T-helper 9 cell (primary cell): ENCODE measurements at places on chromosomes 4 and X.

- DNase-seq, result no peak
Measured at GRCh38 chr4:127783026-127783769, 1.1 kb downstream of the HSPA4L start.

DNA sequence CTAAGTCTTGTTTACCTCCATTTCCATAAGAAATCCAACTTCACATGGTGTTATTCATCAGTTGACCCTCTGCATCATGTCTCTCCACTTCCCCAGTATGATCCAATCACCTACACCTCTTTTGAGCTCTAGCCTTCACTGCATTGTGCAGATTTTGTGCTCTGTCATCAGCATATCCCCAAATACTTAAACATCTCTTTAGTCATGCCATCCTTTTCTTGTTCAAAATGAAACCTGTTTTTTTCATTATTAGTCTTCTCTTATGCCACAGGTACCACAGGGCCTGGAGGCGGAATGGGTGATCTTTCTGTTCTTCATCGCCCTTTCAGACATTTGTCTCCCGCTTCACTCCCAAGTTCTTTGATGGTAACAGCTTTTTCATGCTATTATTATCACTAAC is 382.7 kb upstream of the GALNTL6 start:
- DNase-seq, result no peak

DNA sequence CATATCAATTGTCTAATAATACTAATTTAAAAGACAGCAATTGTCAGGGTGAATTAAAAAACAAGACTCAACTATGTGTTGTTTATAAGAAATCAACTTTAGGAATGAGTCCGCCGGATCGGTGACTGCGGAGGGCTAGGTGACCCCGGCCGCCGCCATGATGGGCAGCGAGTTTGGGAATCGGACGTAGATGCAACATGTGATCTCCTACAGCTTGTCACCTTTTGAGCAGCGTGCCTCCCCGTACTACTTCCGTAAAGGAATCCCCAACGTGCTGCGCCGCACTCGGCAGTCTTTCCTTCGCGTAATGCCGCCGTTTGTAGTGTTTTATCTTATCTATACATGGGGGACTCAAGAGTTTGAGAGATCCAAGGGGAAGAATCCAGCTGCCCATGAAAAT is 742.5 kb upstream of the PABPC4L start:
- no peak for DNase-seq

DNA sequence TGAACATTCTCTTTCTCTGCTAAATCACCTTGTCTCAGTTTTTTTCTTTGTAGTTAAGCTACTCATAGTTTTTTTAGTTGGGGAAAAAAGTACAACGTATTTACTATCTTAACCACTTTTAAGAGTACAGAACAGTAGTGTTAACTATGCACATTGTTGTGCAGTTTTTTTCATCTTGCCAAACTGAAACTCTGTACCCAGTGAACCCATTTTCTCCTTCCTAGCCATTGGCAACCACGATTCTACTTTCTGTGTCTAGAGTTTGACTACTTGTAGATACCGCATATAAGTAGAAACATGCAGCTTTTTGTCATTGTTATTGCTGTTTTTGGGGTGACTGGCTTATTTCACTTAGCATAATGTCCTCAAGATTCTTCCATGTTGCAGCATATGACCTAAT is 10.0 kb downstream of the N4BP2 start:
- no peak for DNase-seq

DNA sequence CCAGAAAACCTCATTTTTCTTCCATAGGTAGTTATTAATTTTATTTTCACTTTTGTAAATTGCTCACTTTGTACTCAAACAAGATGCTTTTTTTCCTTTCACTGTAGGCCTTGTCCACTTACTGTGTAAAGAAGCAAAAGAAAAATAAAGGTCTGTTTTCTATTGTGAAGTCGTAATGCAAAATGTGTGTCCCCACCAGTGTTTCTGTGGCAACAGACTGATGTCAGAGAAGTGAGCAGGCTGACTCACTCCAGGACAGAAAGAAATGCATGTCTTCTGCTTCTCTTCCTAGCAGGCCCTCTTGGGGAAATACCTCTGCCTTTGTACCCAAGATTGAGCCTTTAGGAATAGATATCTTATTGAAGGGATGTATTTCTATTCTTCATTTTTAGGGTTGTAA is 30.3 kb downstream of the INPP4B start:
- DNase-seq, result no peak

DNA sequence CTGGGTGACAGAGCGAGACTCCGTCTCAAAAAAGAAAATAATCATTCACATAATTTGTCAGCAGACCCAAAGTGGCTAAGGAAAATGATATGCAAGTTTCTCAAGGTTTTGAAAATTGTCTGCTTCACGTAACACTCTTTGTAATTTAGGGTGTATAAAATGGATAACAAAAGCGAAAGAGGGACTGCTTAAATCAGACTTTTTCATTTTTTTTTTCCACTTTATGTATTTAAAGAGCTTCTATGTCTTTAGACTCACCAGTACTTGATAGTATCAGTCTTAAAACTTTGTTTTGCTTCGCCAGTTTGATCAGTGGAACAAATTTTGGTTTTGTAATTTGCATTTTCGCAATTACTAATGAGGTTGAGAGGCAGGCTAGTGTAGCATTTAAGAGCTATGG is 34.6 kb downstream of the USP9X start:
- no peak for DNase-seq

- no peak for DNase-seq
Measured at GRCh38 chr4:26874110-26874509, 13.5 kb downstream of the STIM2 start.

- DNase-seq, result no peak
Measured at GRCh38 chr4:172188248-172188988, 375.2 kb downstream of the GALNTL6 start.
